Stimulated activated CD4-positive, alpha-beta T cell treated with anti-CD3 and anti-CD28 coated beads, Interleukin-12 subunit alpha, Interleukin-12 subunit beta, amount 100 ng/mL, for 24 hours (primary cell): ENCODE measurements at places on chromosomes 11 and 22.

DNA sequence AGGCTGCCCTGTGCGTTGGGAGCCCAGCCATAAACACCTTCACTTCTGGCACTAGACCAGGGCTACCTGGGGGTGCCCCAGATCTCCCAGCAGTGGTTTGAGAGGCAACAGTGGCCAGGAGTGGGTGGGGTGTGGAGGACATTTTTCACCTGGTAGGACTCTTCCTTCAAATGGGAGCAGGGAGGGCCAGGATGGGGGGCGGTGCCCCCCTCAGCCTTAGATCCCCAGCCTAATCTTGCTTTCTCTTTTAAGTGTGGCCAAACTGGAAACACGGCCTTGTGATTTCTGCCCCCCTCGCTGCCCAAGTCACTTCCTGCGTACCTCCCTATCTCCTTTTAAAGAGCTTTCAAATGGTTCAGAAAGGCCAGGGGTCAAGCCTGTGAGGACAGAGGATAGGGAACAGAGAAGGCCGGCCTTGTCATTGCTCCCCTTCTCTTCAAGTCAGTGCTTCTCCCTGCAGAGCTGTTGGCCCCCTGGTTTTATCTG lies 800 bp downstream of the KCNJ5 start:
- no peak for DNase-seq

GRCh38 chr11:25535467-25536272 lies 796.3 kb upstream of the ANO3 start:
- no peak for DNase-seq

DNA sequence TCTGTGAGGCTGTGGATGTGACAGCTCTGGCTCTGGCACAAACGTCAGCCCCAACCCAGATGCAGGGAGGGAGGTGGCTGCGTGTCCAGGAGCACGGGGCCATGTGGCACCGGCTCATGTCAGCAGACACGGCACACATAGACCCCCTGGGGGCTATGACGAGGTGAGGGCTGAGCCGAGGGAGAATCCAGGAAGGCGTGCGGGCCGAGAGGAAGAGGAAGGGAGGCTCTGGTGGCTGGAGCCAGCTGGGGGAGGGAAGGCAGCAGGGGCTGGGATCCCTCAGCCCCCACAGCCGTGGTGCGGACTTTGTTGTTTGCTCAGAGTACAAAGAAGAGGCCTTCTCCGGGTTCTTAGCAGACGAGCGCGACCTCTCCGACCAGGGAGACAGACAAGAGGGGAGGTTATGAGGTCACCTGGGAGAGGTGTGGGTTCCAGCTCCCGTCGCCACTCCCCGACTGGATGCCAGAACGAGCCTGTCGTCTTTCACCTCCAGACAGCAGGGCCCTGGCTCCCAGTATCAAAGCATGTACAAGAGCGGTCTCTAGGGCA lies 46.1 kb downstream of the CDKN1C start:
- no peak for DNase-seq

DNA sequence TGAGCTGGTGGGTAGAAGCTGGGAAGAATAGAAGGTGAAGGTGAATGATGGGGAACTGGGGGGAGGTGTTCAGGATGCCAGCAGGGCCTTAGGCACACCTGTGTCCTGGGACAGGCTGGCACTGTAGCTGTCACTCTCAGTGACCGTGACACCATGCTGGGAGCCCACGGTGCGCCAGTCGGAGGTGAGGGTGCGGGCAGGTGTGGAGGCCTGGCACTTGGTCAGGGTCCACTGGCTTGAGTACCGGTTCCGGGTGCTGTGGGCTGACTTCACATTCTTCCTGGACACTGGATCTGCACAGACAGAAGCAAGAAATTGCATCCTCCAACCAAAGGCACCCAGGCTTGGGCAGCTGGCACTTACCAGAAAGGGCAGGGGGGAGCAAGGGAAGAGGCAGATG lies 103.8 kb downstream of the CEP164 start:
- DNase-seq = no peak

- no peak for DNase-seq
These were observed 1642.2 kb downstream of the LRRC4C start for GRCh38 chr11:39817241-39817640.

- no peak for DNase-seq
These were observed 498.3 kb downstream of the CNTN5 start for GRCh38 chr11:99519095-99519494.

DNA sequence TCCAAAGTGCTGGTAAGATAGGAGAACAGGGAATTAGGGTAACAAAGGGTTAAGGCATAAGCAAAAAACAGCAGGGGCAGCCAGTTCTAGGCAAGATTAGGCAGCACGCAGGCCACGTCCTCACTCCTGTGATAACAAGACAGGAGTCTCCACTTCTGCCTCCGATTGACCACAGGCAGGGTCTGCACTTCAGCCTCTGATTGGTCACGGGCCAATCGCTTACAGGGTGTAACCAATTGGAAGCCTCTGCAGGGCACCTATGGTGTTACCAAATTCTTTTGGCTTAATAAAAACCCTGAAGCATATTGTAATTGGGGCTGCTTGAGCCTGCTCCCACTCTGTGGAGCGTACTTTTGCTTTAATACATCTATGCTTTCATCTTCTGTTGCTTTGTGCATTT lies 12.2 kb upstream of the GSTP1 start:
- no peak for DNase-seq

GRCh38 chr11:65640483-65641296 lies 2.8 kb downstream of the SIPA1 start:
- no peak for DNase-seq

DNA sequence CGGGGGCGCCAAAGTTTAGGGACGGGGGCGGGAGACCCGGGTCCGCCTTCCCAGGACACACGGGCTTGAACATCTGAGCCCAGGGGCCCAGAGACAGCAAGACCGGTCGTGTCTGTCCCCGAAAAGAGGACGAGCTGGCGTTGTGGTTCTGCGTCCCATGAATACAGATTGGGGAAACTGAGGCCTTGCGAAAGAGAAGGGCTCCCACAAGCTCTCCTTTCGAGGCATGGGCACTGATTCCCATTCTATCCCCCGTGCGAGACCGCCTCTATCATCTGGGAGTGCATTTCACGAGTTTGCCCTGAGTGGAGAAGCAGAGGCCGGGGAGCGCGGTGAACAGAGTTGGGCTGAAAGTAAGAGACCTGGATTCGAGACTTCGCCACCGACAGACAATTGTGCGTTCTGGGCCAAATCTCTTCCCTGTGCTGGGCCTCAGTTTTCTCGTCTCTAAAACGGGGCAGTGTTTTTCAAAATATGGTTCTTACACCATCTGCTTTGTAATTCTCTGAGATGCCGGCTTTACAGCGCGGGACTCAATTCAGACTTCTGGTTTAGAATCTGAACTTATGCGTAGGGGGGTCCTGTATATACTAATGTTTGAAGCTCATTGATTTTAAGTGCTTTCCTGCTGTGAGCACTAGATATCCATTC lies 471 bp downstream of the RNF185 start:
- DNase-seq = no peak

- DNase-seq = no peak
These were observed 1.3 kb downstream of the TMEM86A start for GRCh38 chr11:18699848-18700261.

DNA sequence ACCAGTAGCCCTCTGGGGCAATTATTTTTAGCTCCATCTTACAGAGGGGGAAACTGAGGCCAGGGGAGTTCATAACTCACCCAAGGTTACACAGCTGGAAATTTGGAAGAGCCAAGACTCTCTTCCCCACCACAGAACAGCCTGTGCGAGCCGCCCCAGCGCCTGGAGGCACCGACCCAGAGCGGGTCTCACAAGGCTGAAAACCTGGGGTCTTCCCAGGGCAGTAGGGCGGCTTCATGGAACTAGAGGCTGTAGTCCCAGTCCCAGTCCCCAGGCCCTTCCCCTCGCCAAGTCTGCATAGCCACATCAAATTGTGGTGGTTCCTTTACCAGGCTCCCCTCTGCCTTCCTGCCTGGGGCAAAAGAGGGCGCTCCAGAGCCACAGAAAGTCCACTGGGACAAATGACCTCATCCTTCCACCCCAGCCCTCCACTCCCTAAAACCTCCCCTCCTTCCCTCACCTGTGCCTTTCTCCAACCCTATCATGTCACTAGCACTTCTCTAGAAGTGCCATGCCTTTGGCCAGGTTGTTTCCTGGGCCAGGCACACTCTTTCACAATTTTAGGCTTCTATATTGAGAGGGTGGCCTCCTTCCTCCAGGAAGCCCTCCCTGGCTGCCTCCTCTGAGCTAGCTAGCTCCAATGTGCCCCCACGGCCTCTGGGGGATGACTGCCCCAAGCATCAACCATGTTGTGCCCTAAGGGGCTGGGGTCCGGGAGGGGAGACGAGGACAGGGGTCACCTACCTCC lies 15.2 kb upstream of the CDC42EP1 start:
- no peak for DNase-seq

GRCh38 chr11:95884376-95884775 lies 39.5 kb downstream of the MTMR2 start:
- no peak for DNase-seq

DNA sequence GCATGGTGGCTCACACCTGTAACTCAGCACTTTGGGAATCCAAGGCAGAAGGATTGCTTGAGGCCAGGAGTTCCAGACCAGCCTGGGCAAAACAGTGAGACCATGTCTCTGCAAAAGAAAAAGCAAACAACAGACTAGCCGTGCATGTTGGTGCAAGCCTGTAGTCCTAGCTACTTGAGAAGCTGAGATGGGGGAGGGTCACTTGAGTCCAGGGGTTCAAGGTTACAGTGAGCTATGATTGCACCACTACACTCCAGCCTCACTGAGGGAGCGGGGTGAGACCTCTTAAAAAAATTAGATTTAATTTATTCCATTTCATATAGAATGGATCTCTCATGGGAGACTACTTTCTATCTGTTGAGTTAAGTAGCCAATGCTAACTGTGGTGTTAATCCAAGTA lies 50.4 kb downstream of the DDX10 start:
- no peak for DNase-seq

DNA sequence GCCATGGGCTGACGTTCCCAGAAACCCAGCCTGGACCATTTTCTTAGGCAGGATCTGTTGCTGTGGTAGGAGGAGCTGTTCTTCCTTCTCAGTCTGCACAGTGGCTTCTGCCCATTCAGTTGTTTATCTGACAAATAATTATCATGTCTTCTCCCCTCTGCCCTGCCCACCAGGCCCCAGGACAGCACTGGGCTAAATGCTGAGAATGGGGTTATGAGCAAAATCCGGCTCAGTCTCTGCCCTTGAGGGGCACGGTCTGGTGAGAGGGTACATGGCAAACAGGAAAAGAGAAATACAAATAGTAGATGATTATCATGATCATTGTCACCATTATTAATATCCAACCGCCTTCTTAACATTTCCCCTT lies 42.9 kb downstream of the C11orf96 start:
- DNase-seq = no peak

GRCh38 chr11:26018336-26018735 lies 313.6 kb upstream of the ANO3 start:
- no peak for DNase-seq

GRCh38 chr11:122659676-122660554 lies 4.4 kb downstream of the UBASH3B start:
- no peak for DNase-seq

DNA sequence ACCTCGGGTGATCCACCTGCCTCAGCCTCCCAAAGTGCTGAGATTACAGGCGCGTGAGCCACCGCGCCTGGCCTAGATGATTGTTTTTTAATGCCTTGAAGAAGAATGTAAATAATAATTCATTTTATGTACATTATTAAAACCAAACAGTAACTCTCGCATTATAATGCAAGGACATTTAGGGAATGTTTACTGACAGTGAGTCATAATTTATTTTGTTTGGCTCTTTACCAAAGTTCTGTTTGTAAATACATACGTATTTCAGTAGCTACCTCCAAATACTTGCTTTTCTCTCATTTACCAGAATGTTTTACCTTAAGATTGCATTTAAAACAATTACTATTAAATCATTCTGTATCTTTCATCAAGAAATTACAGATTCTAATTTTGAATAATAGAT lies 3.0 kb downstream of the RAB39A start:
- no peak for DNase-seq

DNA sequence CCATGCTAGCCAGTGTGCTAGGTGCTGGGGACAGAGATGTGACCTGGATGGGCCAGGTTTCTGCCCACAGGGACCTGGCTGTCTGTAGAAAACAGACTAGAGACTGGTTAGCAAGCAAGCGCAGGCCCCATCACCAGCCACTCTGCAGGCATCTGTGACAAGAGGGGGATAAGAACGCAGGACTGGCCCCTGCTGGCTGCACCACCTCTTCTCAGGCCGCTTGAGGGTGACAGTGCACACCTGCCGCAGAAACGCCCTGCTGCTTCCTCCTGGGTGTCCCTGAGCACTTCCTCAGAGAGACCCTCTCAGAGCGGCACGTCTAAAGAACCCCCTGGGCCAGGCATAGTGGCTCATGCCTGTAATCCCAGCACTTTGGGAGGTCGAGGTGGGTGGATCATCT lies 5.9 kb upstream of the PICK1 start:
- no peak for DNase-seq

DNA sequence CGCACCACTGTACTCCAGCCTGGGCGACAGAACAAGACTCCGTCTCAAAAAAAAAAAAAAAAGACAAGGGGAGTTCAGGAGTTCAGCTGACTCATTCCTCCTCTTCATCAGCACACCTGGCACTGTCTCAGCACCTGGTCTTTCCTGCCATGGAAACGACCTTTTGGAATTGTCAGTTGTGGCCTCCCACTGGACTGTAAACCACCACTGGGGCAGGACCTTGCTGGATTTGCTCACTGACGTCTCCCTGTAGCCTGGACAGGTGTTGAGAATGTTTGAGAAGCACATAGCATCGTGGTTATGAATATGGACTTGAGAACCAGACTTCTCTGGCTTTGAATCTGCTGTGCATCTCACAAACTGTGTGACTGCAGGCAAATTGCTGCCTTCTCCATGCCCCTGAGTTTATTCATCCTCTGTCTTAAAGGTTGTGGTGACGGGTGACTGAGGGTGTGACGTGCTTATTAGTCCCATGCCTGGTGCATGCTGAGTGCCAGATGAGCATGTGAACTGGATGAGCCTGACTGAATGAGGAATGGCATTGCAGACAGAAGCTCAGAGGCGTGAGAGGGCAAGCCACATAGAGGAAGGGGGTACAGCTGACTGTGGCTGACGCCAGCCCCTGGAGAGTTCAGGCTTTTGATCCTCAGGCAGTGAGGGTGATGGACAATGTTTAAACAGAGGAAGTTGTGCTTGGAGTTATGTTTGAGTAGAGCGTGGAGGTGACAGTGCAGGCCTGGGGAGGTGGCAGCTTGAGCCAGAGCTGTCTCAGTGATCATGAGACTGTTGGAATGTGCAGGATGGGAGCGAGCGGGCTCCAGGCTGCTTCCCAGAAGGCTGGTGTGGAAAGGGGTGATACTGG lies 12.7 kb downstream of the TOM1 start:
- DNase-seq = no peak

DNA sequence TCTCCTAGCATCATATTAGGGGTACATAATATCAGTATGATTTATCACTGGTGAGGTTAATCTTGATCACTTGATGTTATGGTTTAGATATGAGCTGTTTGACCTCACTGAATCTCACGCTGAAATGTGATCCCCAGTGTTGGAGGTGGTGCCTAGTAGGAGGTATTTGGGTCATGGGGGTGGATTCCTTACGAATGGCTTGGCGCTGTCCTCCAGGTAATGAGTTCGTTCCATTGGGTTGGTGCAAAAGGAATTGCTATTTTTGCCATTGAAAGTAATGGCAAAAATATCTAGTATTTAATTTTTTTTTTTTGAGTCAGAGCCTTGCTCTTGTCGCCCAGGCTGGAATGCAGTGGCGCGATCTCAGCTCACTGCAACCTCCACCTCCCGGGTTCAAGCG lies 326.3 kb downstream of the AASDHPPT start:
- no peak for DNase-seq
